ENCODE measurements at places on chromosomes 12 and 14.

- DNase-seq = no peak
Observed at GRCh38 chr14:94388384-94389103, at the start of gene SERPINA1. TSS of gene SERPINA1 (minus strand) at chr14:94388602. CDS start at chr14:94383237, 5,365 bp downstream.

DNA sequence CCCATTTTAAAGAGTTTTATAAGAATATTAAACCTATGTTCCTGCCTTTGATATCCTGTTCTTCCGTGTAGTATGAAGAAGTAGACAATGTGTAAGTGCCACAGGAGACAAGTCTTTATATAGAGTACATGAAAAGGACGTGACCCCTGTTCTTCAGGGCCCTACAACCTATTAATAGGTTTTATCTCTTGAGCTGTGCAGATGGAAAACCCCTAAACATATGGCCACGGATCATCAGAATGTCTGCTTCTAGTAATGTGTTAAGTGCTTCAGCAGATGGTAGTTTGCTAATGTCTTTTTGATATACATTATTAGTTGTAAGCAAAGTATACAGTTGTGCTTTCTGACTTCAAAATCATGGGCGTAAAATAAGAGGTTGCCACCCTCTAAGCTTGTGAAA is 228.5 kb downstream of the PTPRO start:
- no peak for DNase-seq

DNA sequence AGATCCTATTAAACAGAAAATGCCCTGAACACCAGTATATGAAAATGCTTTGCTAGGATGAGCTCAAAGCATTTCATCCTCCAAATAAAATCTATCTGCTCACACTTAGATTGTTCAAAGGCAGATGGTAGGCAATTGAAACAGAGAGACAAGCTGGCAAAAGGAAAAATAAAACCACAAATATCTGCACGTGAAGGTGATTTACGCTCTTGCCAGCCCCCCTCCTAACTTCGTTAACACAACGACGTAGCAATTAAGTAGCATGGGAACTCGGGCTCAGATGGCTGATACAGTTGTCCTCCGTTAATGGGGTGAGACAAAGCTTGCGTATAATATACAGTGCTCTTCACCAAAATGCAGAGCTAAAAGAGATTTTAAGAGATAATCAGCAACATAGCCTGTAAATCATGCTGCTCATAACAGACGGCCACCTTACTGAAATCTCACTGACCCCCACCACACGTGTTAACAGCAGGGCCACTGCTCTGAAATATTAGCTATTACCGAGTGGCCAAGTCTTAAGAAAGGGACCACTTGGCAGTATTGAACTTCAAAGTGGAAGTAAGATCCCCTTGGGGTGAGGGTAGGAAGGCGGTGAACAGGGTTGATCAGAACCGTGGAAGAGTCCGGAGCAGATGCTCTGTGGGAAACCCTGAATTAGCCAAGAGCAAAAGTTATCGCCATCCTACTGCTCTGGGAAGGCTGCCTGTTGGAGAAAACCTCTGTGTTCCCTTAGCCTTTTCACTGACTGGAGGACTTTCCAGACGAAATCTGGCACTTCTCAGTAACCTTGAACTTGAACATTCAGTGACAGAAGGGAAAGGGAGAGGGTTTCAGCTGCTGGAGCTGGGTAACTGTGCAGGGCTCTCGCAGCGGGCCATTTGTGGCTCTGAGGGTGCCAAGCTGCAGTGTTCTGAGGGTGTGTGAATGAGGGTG is 23.1 kb downstream of the ETV6 start:
- no peak for DNase-seq

DNA sequence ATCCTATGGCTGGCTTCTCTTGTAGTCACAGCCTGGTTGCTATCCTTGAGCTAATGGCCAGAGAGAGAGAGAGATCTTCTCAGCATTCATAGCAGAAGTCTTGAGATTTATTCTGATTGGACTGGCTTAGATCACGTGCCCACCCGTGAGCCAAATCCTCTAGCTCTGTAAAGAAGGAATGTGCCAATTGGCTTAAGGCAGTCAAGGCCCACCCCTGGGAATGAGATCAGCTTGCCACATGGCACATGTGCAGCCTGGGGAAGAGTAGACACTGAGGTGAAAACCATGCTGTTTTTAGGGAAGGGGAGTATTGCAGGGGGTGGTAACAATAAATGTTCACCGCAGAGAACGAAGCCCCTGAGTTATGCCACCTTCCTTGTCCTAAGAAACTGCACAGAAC is 36.3 kb downstream of the PLEKHG7 start:
- no peak for DNase-seq

DNA sequence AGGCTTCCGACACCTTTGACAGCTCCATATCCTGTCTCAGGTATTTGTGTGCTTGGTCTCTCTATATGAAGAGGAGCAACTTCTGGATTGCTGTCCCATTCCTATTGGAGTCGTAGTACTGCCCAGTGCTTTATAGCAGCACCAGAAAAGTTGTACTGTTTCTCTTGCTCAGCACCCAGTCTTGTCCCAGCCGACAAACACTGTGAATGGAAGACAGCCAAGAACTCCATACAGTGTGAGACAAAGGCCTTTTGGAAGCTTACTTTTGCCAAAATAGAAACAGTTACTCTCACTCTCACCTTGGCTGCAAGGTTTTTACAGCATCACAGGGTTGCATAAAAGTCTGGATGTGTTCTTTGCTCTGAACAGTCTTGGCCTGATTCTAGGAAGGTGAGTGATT is 105.3 kb downstream of the TGFB3 start:
- DNase-seq = no peak

DNA sequence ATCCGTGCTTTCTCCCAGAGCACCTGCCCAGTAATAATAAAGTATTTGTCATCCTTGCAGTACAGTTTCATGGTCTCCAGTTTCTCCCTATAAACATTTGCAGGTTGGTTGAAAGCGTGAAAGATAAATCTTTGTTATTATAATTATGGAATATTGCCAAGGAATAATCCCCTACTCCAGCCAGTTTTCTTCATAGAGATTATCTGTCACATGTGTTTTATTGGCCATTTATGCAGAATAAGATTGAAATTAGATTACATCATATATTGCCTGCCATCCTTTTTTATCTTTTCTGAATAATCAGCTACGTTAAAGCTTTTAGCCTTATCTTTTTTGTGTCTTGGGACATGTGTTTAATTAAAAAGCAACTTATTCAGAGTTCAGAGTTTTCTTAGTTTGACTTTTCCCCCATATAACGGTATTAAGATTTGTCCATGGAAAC is 168.0 kb downstream of the KICS2 start:
- no peak for DNase-seq

DNA sequence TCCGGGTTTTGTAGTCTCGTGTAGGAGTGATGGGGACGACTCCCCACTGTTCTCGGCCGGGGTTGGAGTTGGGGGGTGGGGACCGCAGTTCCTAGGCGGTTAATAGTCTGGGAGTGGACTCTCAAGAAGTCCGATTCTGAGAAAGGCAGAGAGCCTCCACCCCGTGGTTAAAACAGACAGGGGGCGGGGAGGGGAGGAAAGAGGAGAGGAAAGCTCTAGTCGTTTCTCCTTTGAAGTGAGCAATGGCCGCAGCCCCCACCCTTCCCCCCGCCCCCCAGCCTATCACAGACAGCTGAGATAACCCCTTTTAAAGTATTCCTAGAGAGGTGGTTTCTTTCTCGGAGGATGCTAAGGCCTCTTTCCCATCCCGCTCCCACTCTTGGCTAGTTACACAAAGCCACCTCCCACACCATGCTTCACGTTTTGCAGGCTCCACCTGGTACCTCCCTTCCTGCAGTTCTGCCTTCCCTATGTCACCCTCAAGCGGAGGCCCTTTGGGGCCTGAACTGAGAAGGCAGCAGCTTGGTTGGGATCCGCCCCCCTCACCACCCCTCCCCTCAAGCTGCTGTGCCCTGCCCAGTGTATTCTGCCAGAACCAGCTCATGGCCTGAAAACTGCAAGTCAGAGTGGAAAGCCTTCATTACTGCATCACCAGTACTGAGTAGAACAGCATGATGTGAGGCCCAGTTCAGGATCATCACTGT is 853 bp downstream of the USP5 start:
- DNase-seq = no peak

DNA sequence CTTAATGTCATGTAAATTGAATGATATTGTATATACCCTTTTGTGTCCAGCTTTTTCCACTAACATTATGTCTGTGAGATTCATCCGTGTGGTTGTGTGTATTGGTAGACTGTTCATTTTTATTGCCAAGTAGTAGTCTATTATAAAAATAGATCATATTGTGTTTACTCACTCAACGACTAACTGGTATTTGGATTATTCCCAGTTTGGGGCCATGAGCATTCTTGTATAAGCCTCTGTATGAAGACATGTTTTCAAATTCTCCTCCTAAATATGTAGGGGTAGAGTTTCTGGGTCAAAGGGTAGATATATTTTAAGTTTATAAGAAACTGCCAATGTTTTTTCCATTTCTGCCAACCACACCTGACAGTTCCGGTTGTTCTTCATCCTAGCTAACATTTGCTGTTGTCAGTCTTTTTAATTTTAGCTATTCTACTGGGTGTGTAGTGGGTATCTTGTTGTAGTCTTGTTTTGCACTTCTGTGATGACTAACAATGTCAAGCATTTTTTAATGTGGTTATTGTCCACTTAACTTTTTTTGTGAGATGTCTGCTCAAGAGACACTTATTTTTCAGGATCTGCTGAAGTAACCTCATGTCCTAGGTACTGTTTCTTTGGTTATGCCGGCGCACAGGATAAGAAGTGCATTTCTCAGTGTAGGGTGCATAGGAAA is 93.2 kb downstream of the DACT1 start:
- DNase-seq = no peak

- DNase-seq = no peak
Observed at GRCh38 chr14:36424478-36425102, 95.4 kb downstream of the NKX2-1 start.

DNA sequence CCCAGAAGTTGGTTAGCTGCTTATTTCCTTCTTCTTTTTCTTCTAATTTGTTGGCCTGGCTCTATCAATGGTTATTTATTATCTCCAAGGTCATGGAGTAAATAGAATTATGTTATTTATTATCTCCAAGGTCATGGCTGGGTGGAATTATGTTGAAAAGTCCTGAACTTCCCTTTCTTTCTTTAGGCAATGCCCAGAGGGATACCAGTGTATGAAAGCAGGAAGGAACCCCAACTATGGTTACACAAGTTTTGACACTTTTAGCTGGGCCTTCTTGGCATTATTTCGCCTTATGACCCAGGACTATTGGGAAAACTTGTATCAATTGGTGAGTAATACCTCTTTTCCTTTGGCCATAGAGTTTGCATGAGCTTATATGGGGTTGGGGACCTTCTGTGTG is 111.6 kb downstream of the SCN8A start:
- DNase-seq = no peak

GRCh38 chr12:93777254-93777653 is 100.1 kb downstream of the CRADD start:
- no peak for DNase-seq

- no peak for DNase-seq
Observed at GRCh38 chr12:103819892-103820291, 21.1 kb downstream of the NT5DC3 start.

- no peak for DNase-seq
Observed at GRCh38 chr12:28775556-28775955, 373.5 kb upstream of the FAR2 start.

- DNase-seq = no peak
Observed at GRCh38 chr12:29033519-29033918, 115.6 kb upstream of the FAR2 start.

- peak; percentile 52 for DNase-seq
Observed at GRCh38 chr14:52835122-52835903, 43.9 kb upstream of the GNPNAT1 start.

- DNase-seq = peak; percentile 60
Observed at GRCh38 chr12:131827961-131828534, at the start of gene MMP17. TSS of gene MMP17 (plus strand) at chr12:131828393. CDS start at chr12:131828495, 102 bp downstream.

DNA sequence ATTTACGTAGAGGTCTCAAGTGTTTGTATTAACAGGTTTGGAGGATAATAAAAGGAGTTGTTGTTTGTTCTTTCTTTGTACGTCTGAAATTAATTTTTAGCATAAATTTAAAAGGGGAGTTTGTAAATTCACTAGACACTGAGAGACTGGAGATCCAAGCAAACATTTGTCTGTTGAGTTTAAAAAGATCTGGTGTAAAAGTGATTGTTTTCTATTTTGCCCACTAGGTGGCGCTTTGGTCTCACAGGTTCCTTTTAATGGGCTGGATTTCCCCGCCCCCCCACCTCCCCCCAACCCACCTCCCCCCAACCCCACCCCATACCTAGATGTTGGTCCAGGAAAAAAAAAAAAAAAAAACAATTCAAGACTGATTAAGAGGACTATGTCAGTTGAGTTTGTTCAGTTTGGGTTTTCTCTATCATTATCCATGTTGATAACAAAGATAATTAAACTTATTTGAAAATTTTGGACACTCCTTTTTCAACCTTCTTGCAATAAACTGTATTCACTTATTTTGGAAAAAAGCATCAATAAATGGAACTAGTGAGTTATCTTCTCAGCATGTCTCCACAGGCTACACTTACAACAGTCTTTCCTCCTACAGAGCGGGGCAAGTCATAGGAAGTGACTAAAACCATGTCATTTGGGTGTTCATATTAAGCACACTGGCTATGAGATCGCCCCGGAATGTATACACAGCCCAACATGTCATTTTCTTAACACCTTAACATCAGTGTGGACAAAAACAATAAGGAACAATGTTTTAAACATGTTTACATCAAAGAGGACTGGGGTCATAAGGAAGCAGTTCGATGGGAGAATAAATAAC is 841.1 kb downstream of the NRXN3 start:
- DNase-seq = peak; percentile 38

DNA sequence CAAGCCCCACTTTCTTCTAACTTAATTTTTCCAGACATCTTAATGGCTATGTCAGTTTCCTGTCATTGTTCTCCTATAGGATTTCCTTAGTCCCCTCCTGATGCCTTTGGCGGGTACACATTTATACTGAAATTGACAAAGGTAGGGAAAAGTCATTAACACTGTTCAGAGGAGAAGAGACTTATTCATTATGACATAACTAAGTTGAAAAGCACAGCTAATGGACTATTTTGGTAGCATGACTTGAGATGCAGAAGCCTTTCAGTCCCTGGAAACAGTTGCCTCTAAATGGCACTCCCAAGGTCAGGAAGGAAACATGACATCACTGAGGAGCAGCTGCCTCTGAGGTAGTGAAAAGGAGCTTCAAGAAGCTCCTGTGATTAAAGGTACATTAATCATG is 317.5 kb upstream of the KITLG start:
- no peak for DNase-seq

All from NCI-H460 (cell line).